ENCODE measurements at places on chromosomes 2 and 18. TPM values are rescaled to one million over a fixed set of nuclear protein-coding genes. Genes with fewer than 3 reads are reported as not detected.

Gene SUCLG1
- 68.1 TPM for total RNA-seq

Gene IL1RN
- total RNA-seq, result 0.17 TPM

Gene OXER1
- total RNA-seq, result not detected

Gene NEB
- total RNA-seq, result 0.17 TPM

Gene EMX1
- total RNA-seq, result not detected

Gene SERPINB10
- total RNA-seq, result not detected

Gene MAP4K4
- 206 TPM for total RNA-seq

Gene GYPC
- 71.0 TPM for total RNA-seq

Gene PLGLB1
- 1.5 TPM for total RNA-seq

Gene BMP10
- not detected for total RNA-seq

Gene B3GNT7
- 0.33 TPM for total RNA-seq

Gene CRYGD
- not detected for total RNA-seq

Gene TUBA4B
- total RNA-seq, result not detected

Gene HOXD1
- total RNA-seq, result not detected

Gene GATA6
- 5.7 TPM for total RNA-seq

Gene SGPP2
- not detected for total RNA-seq

Gene ABHD1
- total RNA-seq, result under 0.01 TPM

Gene NETO1
- 0.17 TPM for total RNA-seq

Gene C2orf80
- not detected for total RNA-seq
